ENCODE measurements at places on chromosomes 5 and 9. TPM values are rescaled to one million over a fixed set of nuclear protein-coding genes. Genes with fewer than 3 reads are reported as not detected.

GRCh38 chr5:88883836-88884607 lies 1.0 kb upstream of the MEF2C start:
- DNase-seq, result peak; percentile 16
- H3K27ac ChIP-seq, result no peak overlapping the region
- peaks cover 23% of the 10 kb centered on the region for H3K4me1 ChIP-seq
- peaks cover 76% of the 10 kb centered on the region for H3K27me3 ChIP-seq

- H3K27me3 ChIP-seq, result no peaks in the 10 kb centered on the region
- peak; percentile 82 for DNase-seq
- peak within 1 kb of the TSS; percentile 85 for H3K4me3 ChIP-seq
- H3K36me3 ChIP-seq, result no peaks in the 10 kb centered on the region
- H3K4me1 ChIP-seq, result peaks cover 23% of the 10 kb centered on the region
Observed at GRCh38 chr9:111895996-111896941, at the start of gene UGCG. TSS of gene UGCG (plus strand) at chr9:111896814. CDS start at chr9:111897216, 402 bp downstream.

Gene C5orf52
- not detected for total RNA-seq

DNA sequence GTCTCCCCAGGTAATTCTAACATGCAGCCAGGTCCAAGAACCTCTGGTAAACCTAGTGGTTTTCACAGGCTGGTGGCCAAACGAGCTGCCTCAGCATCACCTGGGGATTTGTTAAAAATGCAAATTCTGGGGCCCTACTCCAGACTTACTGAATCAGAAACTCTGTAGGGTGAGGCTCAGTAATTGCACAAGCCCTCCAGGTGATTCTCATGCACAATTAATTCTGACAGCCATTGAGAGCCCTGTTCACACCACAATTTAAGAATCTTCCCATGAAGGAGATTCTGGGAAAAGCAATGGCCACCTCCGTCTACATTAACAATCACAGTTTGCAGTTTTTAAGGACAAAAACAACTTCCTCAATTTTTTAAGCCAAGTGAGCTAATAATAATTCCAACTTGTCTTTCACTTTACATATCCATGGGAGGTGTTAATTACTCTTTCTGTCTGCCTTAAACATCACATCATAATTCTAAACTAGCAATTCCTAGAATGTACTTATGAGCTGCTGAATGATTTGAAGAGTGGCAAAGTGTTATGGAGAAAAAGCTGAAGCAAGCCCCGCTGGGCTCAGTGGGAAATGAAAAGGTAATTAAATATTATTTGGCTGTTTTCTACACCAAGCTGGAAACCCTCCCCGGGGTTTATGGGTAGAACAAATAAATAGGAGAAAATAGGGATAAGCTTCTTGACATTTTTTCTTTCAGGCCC lies 70.0 kb downstream of the GLDC start:
- H3K4me1 ChIP-seq, result no peaks in the 10 kb centered on the region
- H3K27ac ChIP-seq, result no peak overlapping the region

- no peak for DNase-seq
- H3K27ac ChIP-seq, result no peak overlapping the region
- H3K36me3 ChIP-seq, result no peaks in the 10 kb centered on the region
- no peak overlapping the region for H3K4me3 ChIP-seq
Observed at GRCh38 chr9:29068461-29068860, 1495.2 kb upstream of the C9orf72 start.

Gene COL27A1
- 0.22 TPM for total RNA-seq

Gene GDA
- not detected for total RNA-seq

DNA sequence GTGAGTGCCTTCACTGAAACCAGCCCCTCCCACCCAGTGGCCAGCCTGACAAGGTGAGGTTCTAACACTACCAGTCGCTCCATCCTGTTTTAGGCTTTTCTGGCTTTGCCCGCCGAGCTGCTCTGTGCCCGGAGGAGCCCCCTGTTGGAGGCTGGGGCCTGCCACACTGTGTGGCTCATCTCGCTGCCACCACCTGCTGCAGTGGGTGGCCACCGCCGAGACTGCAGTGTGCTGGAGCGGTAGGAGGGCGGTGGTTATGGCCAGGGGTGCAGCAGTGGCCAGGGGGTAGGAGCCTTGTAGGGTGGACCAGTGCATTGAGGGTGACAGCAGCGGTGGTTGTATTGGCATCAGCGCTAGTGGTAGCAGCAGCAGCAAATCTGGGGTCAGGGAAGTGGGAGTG lies 74.7 kb upstream of the PCAT7 start:
- H3K4me1 ChIP-seq, result no peaks in the 10 kb centered on the region
- H3K27ac ChIP-seq, result no peak overlapping the region
- no peaks in the 10 kb centered on the region for H3K36me3 ChIP-seq
- H3K4me3 ChIP-seq, result no peak overlapping the region
- peaks cover 15% of the 10 kb centered on the region for H3K27me3 ChIP-seq
- DNase-seq, result no peak

DNA sequence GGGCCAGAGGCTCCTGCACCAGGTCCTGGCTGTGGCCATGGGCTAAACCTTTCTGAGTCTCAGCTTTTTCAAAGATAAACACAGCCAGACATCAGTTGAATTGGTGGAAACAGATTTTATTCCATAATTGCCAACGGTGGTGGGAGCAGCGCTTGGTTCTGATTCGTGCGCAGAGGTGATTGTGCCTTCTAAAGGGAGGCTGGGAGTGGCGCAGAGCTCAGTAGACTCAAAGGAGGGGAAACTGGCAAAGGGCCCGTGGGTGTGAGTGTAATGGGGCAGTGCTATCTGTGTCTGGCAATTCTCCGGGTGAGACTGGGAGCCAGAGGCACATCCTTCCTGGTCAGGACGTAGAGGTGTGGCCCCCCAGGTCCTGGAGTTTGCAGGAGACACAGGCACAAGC lies 169.4 kb upstream of the PPP1R26 start:
- no peak overlapping the region for H3K27ac ChIP-seq
- no peak overlapping the region for H3K4me3 ChIP-seq
- no peaks in the 10 kb centered on the region for H3K36me3 ChIP-seq
- DNase-seq, result peak; percentile 2
- no peaks in the 10 kb centered on the region for H3K4me1 ChIP-seq

- H3K27ac ChIP-seq, result no peak overlapping the region
- H3K4me3 ChIP-seq, result no peak overlapping the region
- H3K4me1 ChIP-seq, result peaks cover 22% of the 10 kb centered on the region
- DNase-seq, result no peak
- H3K27me3 ChIP-seq, result no peaks in the 10 kb centered on the region
Observed at GRCh38 chr9:137266585-137267453, 10.7 kb upstream of the TOR4A start.

- H3K4me1 ChIP-seq, result no peaks in the 10 kb centered on the region
- no peak for DNase-seq
- no peaks in the 10 kb centered on the region for H3K27me3 ChIP-seq
- H3K36me3 ChIP-seq, result no peaks in the 10 kb centered on the region
- H3K27ac ChIP-seq, result no peak overlapping the region
Observed at GRCh38 chr5:51657340-51658240, 274.3 kb downstream of the ISL1 start.

GRCh38 chr9:14256588-14256987 lies 57.4 kb downstream of the NFIB start:
- no peaks in the 10 kb centered on the region for H3K27me3 ChIP-seq
- no peak overlapping the region for H3K27ac ChIP-seq
- no peaks in the 10 kb centered on the region for H3K36me3 ChIP-seq

DNA sequence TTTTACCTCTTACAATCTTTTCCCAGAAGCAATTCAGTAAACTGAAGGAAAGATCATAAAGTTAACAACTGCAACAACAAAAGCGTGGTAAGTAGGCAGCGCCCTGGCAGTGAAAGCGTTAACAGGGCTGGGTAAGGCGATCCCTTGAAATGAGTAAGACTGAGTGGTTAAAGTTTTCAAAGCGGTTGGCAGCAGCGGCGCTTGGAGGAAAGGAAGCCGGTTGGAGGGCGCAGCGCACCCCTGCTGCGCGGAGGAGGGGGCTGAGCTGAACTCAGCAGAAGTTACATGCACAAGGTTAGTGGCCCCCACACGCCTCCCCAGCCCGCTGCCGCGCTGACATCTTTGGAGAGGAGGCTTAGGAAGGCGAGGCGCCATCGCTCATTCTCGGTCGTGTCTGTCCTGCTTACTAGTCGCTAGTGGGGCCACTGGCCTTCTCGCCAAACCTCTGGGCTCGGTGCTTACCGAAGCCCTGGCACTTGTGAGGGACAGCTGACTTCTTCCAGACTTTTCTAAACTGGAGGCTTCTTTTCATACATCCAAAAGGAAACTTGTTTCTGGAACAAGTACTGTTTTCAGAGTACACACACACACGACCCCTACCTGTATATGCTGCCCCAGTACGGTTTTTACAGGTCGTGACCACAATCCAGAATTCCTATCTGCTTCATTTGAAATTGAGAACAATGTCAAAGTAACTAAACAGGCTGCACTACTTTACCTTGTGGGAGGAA lies at the start of gene SH3RF2:
Gene SH3RF2, plus strand, starts transcription at position 178 of the 731 bp plus-strand sequence. CDS start 1,351 bp downstream, outside the sequence.
- H3K27ac ChIP-seq, result no peak within 1 kb of the TSS
- peak within 1 kb of the TSS; percentile 56 for H3K4me3 ChIP-seq
- no peaks in the 10 kb centered on the region for H3K36me3 ChIP-seq
- peak; percentile 32 for DNase-seq
- peaks cover 36% of the 10 kb centered on the region for H3K27me3 ChIP-seq

Gene SLCO6A1
- total RNA-seq, result not detected

- no peaks in the 10 kb centered on the region for H3K27me3 ChIP-seq
- peaks cover 34% of the 10 kb centered on the region for H3K36me3 ChIP-seq
- peaks cover 28% of the 10 kb centered on the region for H3K4me1 ChIP-seq
- no peak overlapping the region for H3K27ac ChIP-seq
Observed at GRCh38 chr5:150758203-150758530, 650 bp downstream of the DCTN4 start.

Gene CORO2A
- total RNA-seq, result 7.2 TPM

DNA sequence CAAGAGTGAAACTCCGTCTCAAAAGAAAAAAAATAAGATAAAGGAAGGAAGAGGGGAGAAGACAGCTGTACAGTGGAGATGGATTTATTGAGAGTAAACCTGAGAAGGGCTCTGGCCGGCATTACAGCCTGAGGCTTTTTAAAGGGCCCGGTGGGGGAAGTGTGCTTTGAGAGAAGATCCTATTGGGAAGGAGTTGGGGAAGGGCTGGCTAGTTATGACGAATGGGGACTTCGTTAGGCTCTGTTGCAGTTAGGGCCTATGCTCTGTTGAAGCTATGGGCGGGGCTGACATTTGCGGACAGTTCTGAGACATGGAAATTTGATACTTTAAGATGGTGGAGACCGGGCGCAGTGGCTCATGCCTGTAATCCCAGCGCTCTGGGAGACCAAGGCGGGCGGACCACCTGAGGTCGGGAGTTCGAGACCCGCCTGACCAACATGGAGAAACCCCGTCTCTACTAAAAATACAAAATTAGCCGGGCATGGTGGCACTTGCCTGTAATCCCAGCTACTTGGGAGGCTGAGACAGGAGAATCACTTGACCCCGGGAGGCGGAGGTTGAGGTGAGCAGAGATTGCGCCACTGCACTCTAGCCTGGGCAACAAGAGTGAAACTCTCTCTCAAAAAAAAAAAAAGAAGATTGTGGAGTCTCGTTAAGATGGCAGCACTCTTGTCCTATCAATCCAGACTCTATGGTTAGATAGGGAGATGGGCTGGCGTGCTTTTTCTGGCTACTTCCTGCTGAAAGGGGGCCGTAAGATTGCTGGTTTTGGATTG lies 33.2 kb downstream of the C9orf50 start:
- no peak overlapping the region for H3K4me3 ChIP-seq
- DNase-seq, result no peak
- H3K4me1 ChIP-seq, result peaks cover 50% of the 10 kb centered on the region

- H3K4me1 ChIP-seq, result peaks cover 4% of the 10 kb centered on the region
- no peak for DNase-seq
- H3K27ac ChIP-seq, result no peak overlapping the region
- no peak overlapping the region for H3K4me3 ChIP-seq
Observed at GRCh38 chr9:95010431-95010838, 283.9 kb downstream of the AOPEP start.

GRCh38 chr5:67530609-67531255 lies 334.1 kb upstream of the CD180 start:
- H3K27ac ChIP-seq, result no peak overlapping the region
- no peak overlapping the region for H3K4me3 ChIP-seq
- no peaks in the 10 kb centered on the region for H3K27me3 ChIP-seq
- peaks cover 4% of the 10 kb centered on the region for H3K36me3 ChIP-seq
- no peaks in the 10 kb centered on the region for H3K4me1 ChIP-seq
- DNase-seq, result no peak

GRCh38 chr9:33703430-33704102 lies 91.8 kb upstream of the PRSS3 start:
- no peak overlapping the region for H3K27ac ChIP-seq
- DNase-seq, result no peak
- no peaks in the 10 kb centered on the region for H3K4me1 ChIP-seq
- no peak overlapping the region for H3K4me3 ChIP-seq
- no peaks in the 10 kb centered on the region for H3K36me3 ChIP-seq

Gene PITX1
- not detected for total RNA-seq

Gene ZDHHC11
- 9.4 TPM for total RNA-seq

DNA sequence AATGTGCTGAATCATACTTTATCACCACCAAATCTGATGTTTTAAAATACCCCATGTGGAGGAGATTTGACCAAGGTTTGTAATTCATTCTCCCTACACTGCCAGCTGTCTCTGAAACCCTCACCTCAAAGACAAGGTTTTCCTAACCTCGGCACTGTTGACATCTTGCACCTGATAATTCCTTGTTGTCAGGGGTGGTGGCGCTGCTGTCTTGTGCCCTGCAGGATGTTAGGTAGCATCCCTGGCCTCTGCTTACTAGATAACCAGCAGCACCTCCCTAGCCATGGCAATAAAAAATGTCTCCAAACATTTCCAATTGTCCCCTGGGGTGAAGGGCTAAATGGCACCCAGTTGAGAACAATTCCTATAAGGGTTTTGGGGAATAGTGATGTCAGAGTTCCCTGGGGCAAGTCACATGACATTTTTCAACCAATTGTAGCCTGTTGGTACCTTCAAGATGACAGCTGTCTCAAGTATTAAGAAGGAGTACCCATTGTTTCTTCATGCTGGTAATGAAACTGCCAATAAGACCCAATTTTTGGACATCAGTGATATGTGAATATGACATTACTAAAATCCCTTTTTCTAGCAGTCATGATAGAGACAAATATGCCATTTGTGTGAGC lies 160.6 kb upstream of the PLCXD3 start:
- no peak for DNase-seq
- no peaks in the 10 kb centered on the region for H3K4me1 ChIP-seq
- H3K27me3 ChIP-seq, result peaks cover under 1% of the 10 kb centered on the region
- no peak overlapping the region for H3K27ac ChIP-seq

Gene SPINK4
- total RNA-seq, result not detected

- peak overlapping the region; percentile 87 for H3K27ac ChIP-seq
- no peaks in the 10 kb centered on the region for H3K27me3 ChIP-seq
- H3K36me3 ChIP-seq, result peaks cover 90% of the 10 kb centered on the region
- DNase-seq, result no peak
- no peak overlapping the region for H3K4me3 ChIP-seq
Observed at GRCh38 chr9:120905315-120906164, 21.1 kb downstream of the TRAF1 start.

GRCh38 chr5:149886060-149886459 lies 58.5 kb downstream of the PDE6A start:
- H3K4me1 ChIP-seq, result no peaks in the 10 kb centered on the region
- no peak overlapping the region for H3K4me3 ChIP-seq
- DNase-seq, result no peak
- H3K27me3 ChIP-seq, result no peaks in the 10 kb centered on the region
- no peak overlapping the region for H3K27ac ChIP-seq

All from activated CD4-positive, alpha-beta T cell treated with anti-CD3 and anti-CD28 coated beads, Interleukin-2, amount 10 ng/mL, durations not matched to agents 7 days and 5 days (primary cell).